ENCODE measurements at places on chromosomes 2 and 18. TPM values are rescaled to one million over a fixed set of nuclear protein-coding genes. Genes with fewer than 3 reads are reported as not detected.

The C2orf66 gene
- 0.26 TPM for total RNA-seq

The C2orf42 gene
- 10.9 TPM for total RNA-seq

The POLE4 gene
- total RNA-seq = 66.4 TPM

The SF3B6 gene
- 59.3 TPM for total RNA-seq

The BAZ2B gene
- total RNA-seq = 55.6 TPM

The DNAH7 gene
- 0.45 TPM for total RNA-seq

The TUBA4B gene
- total RNA-seq = not detected

The AKAIN1 gene
- not detected for total RNA-seq

The ASTL gene
- not detected for total RNA-seq
